ENCODE measurements at places on chromosomes 5 and 9.

- peak; percentile 20 for DNase-seq
These were observed 38.1 kb upstream of the ZCCHC7 start for GRCh38 chr9:37082214-37082765.

- no peak for DNase-seq
These were observed 10.1 kb upstream of the HSDL2 start for GRCh38 chr9:112369817-112370216.

DNA sequence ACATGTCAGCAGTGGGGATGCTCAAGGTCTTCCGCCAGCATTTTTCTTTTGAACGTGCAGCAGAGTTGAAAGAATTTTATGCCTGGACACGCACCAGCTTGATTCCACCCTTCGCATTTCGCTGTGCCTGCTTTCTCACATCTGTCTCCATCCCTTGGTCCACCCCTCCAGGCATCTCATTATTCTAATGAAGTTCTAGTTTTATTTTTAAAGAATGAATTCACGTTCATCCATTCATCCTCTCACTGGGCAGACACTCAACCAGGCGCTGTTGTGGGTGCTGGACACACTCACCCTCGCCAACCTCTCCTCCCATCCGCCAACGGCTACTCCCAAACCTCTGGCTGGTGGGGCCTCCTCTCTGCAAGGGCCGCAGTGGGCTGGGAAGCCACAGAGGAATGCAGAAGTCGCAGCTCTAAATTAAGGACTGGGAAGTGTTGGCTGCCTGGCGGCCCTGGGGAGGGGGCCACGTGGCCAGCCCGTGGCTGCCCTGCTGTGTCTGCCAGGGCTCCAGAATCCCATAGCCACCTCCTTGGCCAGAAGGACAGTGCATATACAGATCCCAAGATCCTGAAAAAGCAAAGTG lies 6.7 kb downstream of the SUSD3 start:
- DNase-seq: no peak

GRCh38 chr5:62647241-62647640 lies 68.6 kb downstream of the LRRC70 start:
- no peak for DNase-seq

- DNase-seq: no peak
These were observed 57.6 kb downstream of the IPPK start for GRCh38 chr9:92612292-92612691.

DNA sequence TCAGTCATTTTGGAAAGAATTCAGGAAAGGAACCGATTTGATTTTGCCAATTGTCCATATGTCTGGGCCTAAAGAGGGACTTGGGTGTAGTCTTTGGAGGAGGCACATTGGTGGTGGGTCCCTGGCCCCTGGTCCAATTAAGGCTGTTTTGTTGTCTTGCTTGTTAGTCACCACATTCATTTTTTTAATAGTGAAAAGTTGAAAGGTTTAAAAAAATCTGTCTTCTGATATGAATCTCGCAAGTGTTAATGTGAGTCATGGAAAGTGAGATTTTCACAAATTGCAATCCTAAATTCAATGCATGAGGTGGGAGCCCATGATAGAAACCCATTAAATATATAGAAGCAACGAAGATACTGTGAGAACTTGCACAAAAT lies 165.9 kb upstream of the OTULINL start:
- DNase-seq: peak; percentile 48

DNA sequence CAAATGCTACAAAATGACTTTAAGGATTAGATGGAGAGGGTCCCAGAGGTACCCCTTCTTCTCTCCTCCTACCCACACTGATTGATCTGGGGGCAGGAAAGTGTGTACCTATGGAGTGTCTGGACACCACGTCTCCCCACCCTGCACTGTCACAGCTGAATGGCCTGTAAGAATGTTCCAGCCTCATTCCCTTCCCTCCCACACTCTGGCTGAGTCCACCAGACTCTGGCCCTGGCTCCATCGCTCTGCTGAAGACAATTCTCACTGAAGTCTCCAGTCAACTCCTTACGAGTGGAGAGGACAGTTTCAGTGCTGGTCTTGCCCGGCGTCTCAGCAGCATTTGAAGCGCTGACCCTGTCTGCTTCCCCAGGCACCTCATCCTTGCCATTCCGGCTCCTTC lies 105.8 kb downstream of the TTLL11 start:
- no peak for DNase-seq

GRCh38 chr9:75775966-75776691 lies 114.3 kb upstream of the PCSK5 start:
- no peak for DNase-seq

- no peak for DNase-seq
These were observed 66.5 kb downstream of the TEX10 start for GRCh38 chr9:100286257-100286656.

DNA sequence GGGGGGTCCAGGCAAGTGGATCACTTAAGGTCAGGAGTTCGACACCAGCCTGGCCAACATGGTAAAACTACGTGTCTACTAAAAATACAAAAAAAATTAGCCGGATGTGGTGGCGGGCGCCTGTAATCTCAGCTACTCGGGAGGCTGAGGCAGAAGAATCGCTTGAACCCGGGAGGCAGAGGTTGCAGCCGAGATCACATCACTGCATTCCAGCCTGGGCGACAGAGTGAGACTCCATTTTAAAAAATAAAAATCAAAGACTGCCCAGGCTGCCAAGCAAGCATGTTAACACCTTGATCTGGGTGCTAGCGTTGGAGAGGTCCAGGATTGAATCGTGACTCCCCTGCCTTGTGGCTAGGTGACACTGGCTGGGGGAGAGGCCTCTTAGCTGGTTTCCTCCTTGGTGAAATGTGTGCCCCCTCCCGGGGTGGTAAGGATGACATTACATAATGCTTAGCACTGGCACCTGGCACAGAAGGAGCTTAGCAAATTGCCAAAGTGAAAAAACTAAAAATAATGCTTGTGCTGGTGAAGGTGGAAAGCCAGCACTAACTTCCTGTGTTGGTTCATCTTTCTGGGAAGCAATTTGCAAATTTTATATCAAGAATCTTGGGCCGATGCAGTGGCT lies 2.2 kb upstream of the CIZ1 start:
- no peak for DNase-seq

GRCh38 chr5:117690612-117691011 lies 1116.0 kb upstream of the SEMA6A start:
- no peak for DNase-seq

- DNase-seq: no peak
These were observed 246.6 kb downstream of the ARL15 start for GRCh38 chr5:54063817-54064216.

DNA sequence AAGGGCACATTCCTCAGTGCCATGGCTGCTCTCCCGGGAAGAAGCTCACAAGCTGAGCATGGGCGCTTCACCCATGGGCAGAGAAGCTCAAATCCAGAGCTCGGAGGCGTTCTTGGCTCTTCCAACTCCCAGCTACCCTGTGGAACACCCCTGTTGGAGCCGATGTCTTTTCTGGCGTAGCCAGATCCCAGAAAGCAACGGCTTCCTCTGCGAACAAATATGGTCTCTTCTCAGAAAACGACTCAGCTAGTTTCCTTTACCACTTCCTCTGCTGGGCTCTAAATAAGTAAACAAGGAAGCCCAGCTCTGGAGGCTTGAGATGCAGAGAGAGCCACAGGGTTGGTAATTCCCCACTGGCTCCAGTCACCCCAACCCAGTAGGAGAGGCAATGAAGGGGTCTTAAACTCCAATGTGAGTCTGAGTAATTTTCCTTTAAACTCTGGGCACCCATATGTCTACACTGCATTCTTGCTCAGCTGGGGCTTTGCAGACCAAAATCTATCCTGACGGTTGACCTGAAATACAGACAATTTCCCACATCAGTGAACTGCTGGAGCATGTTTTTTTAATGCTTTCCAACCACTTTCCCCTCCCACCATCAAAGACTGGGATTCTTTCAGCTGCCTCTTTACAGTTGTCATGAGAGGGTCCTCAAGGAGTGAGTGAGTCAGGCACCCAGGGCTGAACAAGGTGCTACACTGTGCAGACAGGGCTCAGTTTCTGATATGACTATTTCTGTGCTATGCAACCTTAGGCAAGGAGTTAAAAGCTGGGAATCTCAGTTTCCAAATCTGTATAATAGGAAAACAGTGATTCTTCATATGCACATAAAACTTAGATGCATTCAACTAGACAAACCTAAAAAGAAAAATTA lies at the start of gene LCP2:
LCP2 (minus strand) TSS at position 189 of the 874 bp plus-strand sequence; CDS start at position 23, 166 bp downstream.
- peak; percentile 82 for DNase-seq

DNA sequence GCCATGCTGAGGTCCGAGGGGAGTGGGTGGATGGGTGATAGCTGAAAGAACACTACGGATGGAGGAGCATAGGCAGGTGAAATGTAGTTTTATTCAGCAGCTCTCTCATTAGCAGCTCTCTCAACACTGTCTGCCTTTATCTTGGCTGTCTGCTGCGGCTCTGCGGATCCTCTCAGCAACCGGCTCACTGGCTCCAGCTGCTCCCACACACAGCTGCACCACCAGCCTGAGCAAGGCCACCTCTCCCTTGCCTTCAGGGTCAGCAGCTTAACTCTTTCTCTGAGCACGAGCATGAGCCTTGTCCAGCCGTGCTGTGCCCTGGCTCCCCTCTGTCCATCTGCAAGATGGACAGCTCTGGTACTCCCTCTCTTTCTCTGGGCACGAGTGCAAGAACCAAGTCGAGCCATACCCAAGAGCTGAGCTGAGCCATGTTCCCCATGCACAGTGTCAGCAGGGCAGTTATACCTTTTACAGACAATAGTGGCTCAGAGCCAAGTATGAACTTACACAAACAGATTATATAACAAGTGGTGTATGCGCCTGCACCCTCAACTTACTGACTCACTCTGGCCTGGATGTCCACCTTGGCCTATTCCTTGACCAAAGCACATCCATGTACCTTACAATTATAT lies 108.5 kb downstream of the MACIR start:
- DNase-seq: no peak

- DNase-seq: no peak
These were observed 12.7 kb downstream of the PTPDC1 start for GRCh38 chr9:94096819-94097577.

- DNase-seq: no peak
These were observed 76.3 kb upstream of the BARHL1 start for GRCh38 chr9:132505991-132506655.

- no peak for DNase-seq
These were observed 54.4 kb downstream of the CMYA5 start for GRCh38 chr5:79743846-79744605.

GRCh38 chr5:173890195-173890991 lies 2.2 kb downstream of the CPEB4 start:
- DNase-seq: no peak

DNA sequence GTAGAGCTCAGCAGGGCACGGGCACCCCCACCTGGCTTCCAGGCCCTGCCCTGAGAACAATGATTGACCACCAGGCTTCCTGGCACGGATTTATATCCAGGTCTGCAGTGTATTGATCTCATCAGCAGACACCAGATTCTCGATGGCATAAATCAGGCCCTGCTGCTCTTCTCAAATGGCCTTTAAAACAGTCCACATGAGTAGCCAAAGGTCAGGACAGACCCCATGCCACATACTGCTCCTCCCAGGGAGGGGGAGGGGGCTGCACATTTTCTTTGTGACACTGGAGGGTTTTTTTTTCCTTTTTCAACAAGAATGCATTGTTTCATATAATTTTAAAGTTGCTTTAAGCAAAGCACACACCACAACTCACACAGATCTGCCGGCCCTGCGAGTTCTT lies 85.4 kb downstream of the SEMA4D start:
- no peak for DNase-seq

DNA sequence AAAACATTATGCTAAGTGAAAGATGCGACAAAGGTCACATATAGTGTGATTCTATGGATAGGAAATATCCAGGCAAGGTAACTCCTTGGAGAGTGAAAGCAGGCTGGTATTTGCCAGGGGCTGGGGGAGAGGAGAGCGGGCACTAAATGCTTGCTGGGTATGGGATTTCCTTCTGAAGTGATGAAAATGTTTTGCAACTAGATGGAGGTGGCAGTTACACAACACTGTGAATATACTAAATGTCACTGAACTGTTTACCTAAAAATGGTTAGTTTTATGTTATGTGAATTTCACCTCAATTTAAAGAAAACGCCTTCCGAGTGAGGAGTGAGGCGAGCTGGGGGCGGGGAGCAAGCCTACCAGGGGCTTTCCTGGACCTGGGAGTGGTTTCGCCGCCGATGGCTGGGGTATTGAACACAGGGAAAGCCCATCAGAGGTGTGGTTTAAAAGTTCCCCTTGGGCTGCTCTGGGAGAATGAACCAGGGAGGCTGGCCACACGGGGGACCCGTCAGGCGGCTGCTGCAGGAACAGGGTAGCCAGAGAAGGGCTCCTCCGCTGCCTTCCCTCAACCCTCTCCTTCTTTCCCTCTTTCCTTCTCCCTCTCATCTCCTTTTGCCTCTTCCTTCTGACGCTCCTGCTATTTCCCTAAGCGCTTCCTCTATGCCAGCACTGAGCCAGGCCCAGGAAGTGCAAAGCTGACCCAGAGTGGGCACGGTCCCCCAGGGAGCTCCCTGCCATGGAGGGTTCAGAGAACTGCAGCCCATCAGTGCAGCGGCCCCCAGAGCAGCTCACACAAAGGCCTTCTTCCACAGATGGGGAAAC lies 4.9 kb downstream of the AKNA start:
- DNase-seq: peak; percentile 87

GRCh38 chr9:137787786-137788505 lies 89.6 kb upstream of the CACNA1B start:
- DNase-seq: no peak

GRCh38 chr9:35923927-35924763 lies 14.9 kb downstream of the SPAAR start:
- no peak for DNase-seq

DNA sequence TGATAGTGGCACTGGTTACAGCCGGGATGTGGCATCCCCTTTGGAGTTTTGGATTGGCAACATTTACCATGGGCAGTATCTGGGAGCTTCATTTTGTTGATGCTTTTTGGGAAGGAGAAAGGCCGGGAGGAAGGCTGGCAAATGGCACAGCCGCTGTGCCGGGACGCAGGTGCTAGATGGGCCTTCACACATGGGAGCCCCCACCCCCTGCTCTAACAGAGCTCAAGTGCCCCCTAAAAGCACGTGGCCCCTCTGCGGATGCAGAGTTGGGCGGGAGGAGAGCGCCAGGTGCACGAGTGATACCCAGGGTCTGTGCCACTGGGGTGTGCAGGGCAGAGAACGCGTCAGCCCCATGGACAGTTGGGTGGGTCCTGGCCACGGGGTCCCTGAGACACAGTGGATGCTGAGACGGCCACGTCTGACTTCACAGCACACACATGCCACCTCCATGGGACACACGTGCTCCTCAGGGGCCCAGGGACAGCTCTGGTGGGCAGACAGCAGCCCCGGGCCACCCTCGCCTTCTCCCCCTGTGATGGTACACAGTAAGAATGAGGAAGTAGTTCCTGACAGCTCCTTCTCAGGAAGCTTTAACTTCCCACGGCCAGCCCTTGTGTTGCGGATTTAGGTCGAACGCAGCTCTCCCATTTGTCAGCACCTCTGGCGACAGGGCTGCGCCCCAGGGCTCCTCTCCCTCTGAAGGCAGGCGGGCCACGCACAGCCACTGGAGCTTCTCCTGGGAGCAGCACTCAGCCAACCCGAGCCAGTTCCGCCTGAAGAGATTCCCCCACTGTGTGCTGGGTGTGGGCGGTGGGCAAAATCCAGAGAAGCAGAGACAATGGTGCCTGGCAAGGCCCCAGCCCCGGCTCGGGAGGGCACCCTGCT lies 10.8 kb downstream of the SLC9A3 start:
- DNase-seq: no peak

Data from CD4-positive, alpha-beta T cell treated with Interleukin-4 for 4 hours (primary cell).